ENCODE measurements at places on chromosomes 5 and 9. TPM values are rescaled to one million over a fixed set of nuclear protein-coding genes. Genes with fewer than 3 reads are reported as not detected.

ANXA2R gene
- total RNA-seq: 1.2 TPM

SLC45A2 gene
- total RNA-seq: 0.16 TPM

SLC1A1 gene
- total RNA-seq: 0.59 TPM

SLC34A1 gene
- not detected for total RNA-seq

GDA gene
- total RNA-seq: not detected

PHF24 gene
- total RNA-seq: 0.57 TPM

RNF208 gene
- total RNA-seq: 22.2 TPM

PCAT7 gene
- 0.08 TPM for total RNA-seq

PIP5K1B gene
- total RNA-seq: 27.1 TPM

MAP1B gene
- total RNA-seq: 217 TPM

MYMK gene
- total RNA-seq: not detected

PCDHGB4 gene
- 12.5 TPM for total RNA-seq

ELOVL7 gene
- total RNA-seq: 0.97 TPM

DNA sequence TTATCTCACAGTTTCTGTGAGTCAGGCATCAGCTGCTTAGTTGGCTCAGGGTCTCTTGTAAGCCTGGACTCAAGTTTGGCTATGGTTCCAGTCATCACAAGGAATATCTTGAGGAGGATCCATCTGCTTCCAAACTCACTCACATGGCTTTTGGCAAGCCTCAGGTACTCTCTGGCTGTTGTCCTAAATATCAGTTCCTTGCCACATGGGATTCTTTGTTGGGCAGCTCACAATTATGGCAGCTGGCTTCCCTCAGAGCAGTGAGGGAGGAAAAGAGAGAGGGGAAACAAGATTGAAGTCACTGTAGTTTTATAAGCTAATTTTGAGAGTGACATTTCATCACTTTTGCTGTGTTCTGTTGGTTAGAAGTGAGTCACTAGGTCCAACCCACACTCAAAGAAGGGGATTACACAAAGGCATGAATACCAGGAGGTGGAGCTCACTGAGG lies 144.5 kb downstream of the GCNT1 start:
- no peak for DNase-seq

GRCh38 chr5:91373600-91373999 lies 9.5 kb downstream of the ARRDC3 start:
- DNase-seq: no peak

DNA sequence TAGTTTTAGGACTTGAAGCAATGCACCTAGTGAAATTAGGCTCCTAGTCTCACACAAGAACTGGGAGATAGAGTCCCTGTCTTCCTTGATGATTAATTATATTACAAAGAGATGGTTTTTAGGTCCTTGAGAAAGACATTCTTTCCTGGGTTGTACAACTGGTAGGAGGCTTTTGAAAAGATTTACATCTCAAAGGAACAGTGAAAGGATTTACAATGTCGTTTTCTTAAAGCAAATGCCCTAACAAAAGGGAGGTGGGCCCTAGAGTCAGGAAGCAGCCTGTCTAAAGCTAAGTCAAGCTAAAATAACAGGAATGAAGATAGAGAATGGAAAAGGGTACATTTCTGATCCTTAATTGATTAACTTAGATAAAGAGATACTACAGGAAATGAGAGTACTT lies 102.2 kb upstream of the IL7R start:
- no peak for DNase-seq

GRCh38 chr5:5521478-5521877 lies 99.0 kb downstream of the ICE1 start:
- no peak for DNase-seq

DNA sequence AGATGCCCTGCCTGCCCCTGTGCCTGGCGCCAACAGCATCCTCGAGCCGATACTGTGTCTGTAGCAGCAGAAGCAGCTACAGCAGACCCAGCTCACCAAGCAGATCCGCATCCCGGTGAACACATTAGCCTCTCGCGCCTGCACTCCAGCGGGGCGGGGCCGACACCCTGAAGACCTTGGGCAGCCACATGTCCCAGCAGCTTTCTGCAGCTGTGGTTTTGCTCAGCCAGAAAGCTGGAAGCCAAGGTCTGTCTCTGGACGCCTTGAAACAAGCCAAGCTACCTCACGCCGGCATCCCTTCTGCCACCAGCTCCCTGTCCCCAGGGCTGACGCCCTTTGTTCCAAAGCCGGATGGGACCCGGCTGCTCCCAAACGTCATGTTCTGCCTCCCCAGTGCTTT lies 59.6 kb downstream of the ACTBL2 start:
- DNase-seq: no peak

DNA sequence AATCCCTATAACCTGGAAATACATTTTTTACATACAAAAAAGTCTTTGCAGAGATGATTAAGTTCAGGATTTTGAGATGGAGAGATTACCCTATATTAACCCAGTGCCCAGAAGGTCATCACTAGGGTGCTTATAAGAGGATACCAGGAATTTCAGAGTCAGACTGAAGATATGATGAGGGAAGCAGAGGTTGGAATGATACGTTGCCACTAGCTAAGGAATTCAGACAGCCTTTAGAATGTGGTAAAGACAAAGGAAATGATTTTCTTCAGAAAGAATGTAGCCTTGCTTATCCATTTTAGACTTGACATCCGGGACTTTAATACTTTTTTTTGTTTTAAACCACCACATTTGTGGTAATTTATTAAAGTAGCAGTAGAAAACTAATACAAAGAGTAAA lies 2176.8 kb upstream of the C9orf72 start:
- DNase-seq: no peak

GRCh38 chr5:139141446-139142204 lies 56.5 kb downstream of the SIL1 start:
- DNase-seq: no peak

DNA sequence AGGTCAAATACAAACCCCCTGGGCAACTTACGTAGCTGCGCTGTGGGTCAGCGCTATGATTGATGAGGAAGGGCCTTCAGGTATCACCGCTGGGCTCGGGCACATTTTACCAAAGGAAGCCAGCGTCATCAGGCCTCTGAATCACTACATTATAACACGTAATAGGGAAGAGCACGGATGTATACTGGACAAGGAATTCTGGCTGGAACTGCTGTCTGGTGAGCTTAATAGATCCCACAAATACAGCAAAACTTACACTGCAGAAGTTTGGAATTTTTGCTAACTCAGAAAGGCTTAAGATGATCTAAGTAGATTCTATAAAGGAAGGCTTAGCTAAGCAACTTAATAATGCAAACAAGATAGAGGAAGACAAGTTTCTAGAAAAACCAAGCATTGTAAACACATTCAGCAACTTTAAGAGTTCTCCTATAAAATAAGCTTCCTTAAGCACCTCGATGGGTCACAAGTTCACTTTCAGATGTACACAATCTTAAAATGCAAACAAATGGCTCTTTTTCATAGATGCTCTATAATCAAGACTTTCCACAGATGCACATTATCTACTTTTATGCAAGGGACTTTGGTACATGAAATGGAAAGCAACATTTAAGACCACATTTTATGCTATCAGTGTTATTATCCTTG lies 360.1 kb upstream of the PANK3 start:
- DNase-seq: no peak

DNA sequence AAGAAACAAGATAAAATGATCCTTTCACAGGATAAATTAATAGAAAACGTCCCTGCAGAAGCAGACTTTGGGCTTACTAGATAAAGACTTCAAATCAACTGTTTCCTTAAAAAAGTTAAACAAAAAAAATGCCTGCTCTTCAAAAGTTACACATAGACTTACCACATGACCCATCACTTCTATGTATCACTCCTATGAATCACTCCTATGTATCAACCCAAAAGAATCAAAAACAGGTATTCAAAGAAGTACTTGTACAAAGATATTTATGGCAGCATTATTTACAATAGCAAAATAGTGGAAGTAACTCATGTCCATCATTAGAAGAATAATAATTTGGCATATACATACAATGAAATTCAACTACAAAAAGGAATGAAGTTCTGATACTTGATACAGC lies 56.3 kb upstream of the PRDM9 start:
- DNase-seq: no peak

- no peak for DNase-seq
Measured at GRCh38 chr5:175800656-175801081, 70.7 kb upstream of the CPLX2 start.

GRCh38 chr9:18606846-18607245 lies 132.9 kb downstream of the ADAMTSL1 start:
- no peak for DNase-seq

DNA sequence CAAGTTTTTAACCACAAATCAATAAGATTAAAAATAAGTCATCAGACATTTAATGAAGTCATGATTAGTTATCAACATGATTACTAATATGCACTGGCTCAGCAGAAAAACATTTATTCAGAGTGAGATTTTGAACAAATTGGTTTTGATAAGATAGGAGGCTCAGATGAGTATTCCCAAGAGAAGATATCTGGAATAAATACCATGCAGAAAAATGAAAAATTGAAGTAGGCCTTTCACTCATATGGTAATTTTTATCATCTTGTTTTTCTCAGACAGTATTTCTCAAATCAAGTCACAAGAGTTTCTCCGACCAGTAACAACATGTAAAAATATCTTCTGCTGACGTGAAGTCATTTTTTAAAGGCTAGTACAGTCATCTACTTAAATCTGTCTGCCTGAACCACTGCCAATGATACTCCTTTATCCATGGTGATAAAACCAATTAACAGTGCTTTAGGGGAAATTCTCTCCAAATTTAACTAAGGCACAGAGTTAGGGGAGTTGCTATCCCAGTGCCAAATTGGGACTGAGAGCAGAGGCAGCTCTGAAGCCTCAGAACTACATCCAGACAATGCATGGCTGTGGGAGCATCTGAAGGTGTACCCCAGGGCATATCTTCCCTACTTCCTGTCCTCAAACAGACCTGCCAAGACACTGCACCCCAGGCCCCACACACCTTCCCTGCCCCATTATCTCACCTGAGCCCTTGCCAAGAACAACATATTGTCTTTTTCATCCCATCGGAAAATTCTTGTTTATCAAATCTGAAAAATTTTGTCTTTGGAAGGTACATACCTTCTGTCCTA lies 105.5 kb upstream of the TSLP start:
- DNase-seq: no peak

DNA sequence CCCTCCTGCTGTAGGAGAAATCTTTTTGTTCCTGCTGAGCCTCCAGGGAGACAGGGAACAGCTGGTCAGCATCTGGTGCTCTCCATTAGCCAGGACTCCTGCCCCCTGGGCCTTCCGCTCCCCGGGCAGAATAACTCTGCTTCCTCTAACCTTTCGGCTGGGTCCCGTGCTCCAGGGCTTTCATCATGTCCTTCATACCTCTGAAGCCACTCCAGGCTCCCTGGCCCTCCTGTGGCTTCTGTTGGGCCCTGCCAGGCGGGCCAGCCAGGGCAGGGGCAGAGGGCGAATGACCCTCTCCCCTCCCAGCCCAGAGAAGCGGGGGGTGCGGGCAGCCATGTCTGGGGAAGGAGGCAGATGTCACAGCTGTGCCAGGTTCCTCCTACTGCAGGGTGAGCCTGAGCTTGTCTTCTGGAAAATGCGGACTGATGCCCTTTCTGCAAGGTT lies 81.7 kb upstream of the LMX1B start:
- DNase-seq: no peak

DNA sequence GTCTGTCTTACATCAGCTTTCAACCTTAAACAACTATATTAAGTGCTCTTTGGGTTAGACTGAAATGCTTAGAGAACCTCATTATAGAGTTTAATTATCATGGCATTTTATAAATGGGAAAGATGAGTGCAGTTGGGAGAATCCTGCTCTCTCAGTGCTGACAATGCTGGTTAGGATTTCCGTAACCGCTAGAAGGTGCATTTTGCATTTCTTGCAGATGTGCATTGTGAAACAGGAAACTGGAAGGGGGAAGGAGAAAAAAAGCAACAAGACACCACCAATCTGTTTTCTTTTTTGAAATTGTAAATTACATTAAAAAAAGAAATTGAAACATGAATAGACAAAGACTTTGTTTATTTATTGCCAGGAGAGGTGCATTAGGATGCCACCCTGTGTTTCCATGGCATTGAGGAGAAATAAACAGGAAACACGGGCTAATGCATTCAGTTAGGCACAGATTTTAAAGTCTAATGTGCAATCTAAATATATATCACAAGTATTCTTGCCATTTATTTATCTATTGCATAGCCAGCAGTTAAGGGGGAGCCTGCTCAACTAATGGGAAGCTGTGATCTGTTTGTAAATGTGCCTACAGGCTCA lies 478.9 kb downstream of the PSAT1 start:
- no peak for DNase-seq

DNA sequence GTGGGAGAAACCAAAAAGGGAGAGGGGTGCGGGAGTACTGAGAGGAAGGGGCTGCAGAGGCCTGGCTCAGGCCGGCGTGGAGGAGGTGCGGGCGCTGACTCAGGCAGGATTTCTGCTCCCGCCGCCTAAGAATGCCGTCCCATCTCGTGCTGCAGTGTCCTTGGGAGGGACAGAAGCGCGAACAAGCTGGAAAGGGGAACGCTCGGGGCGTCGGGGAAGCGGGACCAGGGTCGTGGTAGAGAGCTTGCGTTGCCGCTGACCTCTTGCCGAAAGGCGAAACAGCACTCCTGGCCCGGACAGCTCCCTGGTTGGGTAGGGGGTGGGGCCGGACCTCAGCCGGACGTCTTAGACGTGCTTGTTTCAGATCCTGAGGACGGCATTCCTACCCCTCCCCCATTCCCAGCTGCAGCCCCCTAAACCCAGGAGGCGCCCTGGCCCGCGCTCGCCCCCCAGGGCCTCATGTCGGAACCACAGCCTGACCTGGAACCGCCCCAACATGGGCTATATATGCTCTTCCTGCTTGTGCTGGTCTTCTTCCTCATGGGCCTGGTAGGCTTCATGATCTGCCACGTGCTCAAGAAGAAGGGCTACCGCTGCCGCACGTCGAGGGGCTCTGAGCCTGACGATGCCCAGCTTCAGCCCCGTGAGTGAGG lies 1.1 kb downstream of the RELL2 start:
- DNase-seq: peak; percentile 81

- DNase-seq: no peak
Measured at GRCh38 chr5:150397782-150398721, 14.7 kb downstream of the CD74 start.

DNA sequence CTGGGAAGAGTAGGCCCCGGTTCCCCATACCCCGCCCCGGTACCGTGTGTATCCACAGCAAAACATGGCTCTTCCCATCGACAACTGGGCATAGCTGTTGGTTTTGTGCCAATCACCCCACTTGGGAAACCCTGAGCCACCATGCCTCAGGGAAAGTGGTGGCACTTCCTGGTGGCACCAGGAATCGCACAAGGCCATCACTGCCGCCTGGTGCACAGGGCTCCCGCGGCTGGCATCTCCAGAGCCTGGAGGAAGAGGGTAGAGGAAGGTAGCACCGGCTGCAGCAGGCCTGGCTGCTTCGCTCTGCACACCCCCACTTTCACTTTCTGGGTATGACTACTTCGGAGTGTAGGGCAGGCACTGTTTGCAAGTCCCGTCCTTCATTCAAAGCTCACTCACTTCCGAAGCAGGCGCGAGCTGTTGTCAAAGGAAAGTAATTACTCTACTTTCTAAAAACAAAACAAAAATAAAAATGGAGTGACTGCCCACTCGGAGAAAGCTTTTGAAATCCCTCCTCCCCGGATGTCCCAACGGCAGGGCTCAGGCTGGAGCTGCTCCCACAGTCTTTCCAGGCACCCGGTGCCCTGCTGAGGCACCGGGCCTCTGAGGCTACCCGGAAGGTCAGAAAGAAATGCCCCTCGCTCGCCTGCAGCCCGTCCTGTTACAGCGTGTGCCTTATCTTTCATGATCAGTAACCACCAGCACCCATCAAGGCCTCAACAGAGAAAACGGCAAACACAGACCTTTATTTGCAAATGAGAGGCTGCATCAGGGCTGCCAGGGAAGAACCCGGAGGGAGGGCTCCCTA lies 2.0 kb downstream of the BRD3 start:
- no peak for DNase-seq
